ENCODE measurements at places on chromosomes 7 and 10.

GRCh38 chr7:54995610-54996363 is 23.0 kb upstream of the EGFR start:
- no peak for DNase-seq

DNA sequence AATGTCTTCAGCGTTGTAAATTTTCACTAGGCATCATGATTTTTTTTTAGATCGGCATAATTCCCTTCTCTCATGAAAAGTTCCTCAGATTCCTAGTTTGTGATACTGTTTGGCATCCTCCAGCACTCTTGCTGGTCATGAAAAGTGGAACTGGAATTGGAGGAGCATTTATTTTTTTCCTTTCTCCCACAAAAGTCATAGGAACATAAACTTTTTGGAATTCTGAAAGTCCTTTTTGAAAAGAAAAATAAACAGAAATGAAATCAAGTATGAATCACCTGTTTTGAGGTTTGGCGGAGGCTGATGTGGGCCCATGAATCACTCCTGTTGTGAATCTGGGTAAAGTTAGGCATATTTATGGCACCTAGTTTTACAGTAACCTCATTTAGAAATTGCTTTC is 17.7 kb downstream of the CACNB2 start:
- no peak for DNase-seq

DNA sequence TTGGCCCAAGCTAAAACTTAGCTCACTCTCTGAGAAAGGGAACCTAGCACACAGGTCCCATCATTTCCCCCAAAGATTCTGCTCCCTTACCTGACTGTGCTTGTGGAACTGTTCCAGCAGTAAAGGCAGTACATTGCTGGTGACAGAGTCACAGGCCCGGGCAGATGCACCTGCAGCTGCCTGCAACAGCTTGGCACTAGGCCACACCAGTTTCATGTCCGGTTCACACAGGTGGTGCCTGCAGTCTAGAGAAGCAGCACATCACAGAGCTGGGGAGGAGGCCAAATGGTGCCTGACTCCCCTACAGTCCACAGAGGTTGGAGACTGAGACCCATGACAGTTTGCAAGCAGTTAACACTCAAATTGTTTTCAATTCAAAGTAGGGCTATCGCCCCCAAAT is 22.2 kb downstream of the ZDHHC16 start:
- DNase-seq, result no peak

- DNase-seq, result no peak
These were observed at the start of gene BICC1 for GRCh38 chr10:58512491-58513187. TSS of gene BICC1 (plus strand) at chr10:58512872. CDS start at chr10:58513144, 272 bp downstream.

GRCh38 chr7:69677881-69678493 is 79.7 kb downstream of the AUTS2 start:
- no peak for DNase-seq

DNA sequence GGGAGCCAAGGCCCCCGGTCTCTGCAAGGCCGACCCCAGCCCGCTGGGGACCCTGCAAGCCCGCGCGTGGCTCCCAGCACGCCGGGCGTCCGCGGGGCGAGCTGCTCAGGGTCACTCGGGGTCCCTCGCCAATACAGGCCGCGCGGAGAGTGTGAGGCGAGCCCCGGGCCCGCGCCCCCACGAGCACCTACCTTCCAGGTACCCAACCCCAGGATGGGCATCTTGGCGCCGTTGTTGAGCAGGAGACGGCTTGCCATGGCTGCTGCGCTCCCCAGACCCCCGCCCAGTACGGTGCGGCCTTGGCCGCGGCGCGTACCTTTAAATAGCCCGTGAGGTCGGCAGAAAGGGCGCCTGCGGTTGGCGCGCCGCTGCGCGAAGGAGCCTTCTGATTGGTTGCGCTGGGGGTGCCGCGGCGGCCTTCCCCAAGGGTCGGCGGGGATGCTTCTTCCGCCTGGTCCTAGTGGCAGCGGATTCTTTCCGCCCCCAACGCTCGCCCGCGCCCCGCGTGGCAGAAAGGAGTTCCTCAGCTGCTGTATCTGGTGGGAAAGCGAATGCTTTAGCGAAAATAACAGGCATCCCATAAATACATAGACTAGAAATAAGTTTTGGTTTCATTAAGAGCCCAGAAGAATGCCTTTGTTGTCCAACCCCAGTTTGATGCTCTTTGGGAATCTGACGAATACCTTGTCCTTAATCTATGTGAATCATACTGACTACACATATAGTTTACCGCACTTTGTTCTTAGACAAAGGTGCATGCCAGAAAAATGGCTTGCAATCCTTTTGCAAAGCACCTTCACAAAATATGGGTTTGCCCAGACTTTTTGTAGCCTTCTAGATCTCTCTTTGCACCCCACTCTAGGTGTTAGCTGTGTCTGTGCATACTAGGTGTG is at the start of gene AKR1B1:
Gene AKR1B1 (minus strand): TSS at position 295 of the 893 bp plus-strand sequence. CDS start 38 bp downstream, at position 257.
- DNase-seq, result no peak

- DNase-seq, result no peak
These were observed 705.6 kb upstream of the GALNT17 start for GRCh38 chr7:70426249-70426880.

GRCh38 chr7:79236352-79237028 is 217.0 kb downstream of the MAGI2 start:
- no peak for DNase-seq

- no peak for DNase-seq
These were observed 56.2 kb upstream of the ETV1 start for GRCh38 chr7:14045651-14046050.

GRCh38 chr10:37390926-37391325 is 265.5 kb downstream of the ANKRD30A start:
- no peak for DNase-seq

- DNase-seq, result no peak
These were observed 205.4 kb upstream of the SH2B2 start for GRCh38 chr7:102081244-102081627.

- no peak for DNase-seq
These were observed 95.7 kb upstream of the SFMBT2 start for GRCh38 chr10:7506571-7506970.

GRCh38 chr7:151129117-151129959 is 38.2 kb downstream of the GBX1 start:
- DNase-seq, result no peak

GRCh38 chr7:155377071-155377837 is 79.6 kb downstream of the INSIG1 start:
- DNase-seq, result no peak

GRCh38 chr7:134362587-134363483 is 46.1 kb upstream of the SLC35B4 start:
- DNase-seq, result no peak

DNA sequence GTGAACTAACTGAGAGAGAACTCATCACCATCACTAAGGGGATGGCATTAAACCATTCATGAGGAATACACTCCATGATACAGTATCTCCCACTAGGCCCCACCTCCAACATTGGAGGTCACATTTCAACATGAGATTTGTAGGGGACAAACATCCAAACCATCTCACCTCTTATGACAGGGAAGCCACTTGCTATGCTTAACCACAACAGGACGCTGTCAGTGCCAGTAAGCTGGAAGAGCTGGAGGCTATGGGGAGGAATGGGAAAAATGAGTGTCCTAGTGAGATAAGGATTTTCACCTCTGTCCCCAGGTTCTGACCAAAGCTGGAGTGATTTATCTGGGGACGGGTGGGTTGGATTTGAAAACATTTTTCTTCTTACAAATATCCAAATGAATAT is 17.6 kb downstream of the PLCE1 start:
- no peak for DNase-seq

- no peak for DNase-seq
These were observed 81.6 kb downstream of the NPY start for GRCh38 chr7:24365606-24366005.

- no peak for DNase-seq
These were observed 59.5 kb upstream of the CAV2 start for GRCh38 chr7:116439841-116440549.

DNA sequence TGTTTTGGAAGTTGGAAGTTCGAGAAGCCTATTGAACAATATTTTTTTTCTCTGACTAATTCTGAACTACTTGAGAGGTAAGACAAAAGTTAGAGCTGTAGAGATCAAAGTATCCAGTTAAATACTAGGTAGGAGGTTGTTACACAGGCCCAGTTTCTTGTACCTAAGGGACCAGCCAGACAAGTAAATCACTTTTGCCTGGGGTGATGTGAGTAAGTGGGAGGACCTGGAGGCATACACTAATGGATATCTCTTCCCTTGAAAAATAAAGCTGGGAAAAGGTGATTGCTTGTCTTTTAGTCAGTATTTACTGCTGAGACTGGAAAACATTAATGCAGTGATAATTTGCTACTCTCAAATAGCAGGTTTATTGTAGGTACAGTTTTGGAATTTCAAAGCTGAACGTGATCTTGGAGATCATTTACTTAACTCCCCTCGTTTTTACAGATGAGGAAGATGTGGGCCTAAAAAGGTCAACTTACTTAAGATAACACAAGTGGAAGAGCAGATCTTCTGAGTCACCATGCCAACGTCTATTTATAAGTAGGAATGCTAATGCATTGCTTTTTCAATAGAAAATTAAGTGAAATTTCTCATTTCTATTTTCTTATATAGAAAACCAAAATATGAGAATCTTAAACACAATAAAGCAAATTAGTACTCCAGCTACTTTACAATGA is 181.3 kb downstream of the PPP1R9A start:
- DNase-seq, result no peak

GRCh38 chr7:158255558-158255957 is 332.1 kb downstream of the PTPRN2 start:
- DNase-seq, result no peak

GRCh38 chr7:106111655-106112117 is 426 bp downstream of the SYPL1 start:
- no peak for DNase-seq

DNA sequence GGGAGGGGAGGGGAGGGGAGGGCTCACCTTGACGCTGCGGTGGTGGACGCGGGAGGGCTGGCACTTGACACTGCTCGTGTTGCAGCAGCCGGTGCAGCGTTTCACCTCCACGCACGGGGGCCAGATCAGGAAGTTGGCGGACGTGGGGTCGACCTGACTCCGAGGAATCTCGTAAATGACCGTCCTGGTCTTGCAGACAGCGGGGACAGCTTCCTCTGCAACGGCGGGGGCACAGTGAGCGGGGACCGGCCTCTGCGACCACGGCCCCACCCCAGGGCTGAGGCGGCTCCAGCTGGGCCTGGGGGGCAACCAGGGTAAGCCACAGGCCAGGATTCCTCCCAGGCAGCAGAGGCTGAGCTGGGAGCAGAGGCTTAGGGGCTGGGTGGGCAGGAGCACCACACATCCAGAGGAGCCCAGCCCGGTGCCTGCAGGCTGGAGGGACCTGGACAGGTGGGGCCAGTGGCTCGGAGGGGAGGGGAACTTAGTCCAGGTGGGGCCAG is 8.8 kb downstream of the PDGFA start:
- no peak for DNase-seq

- DNase-seq, result no peak
These were observed 33.8 kb upstream of the HABP2 start for GRCh38 chr10:113518816-113519591.

- DNase-seq, result no peak
These were observed 237.3 kb upstream of the ZMIZ1 start for GRCh38 chr10:78831461-78831860.

DNA sequence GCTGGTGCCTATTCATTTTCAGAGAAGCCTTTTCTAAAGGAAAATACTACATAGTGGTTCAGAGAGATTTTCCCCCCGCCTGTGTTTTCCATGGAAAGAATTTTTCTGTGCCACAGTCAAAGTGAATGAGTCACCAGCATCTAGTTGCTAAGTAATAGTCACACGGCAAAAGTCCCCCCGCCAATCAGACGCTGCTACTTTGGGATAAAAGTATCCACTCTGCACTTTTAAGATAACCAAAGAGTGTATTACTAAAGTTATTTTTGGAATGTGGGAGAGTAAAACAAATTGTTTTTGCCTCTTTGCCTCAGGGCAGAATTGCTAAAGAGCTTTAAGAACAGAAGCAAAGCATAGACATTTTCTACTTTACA is 23.5 kb downstream of the ABLIM1 start:
- peak; percentile 57 for DNase-seq

DNA sequence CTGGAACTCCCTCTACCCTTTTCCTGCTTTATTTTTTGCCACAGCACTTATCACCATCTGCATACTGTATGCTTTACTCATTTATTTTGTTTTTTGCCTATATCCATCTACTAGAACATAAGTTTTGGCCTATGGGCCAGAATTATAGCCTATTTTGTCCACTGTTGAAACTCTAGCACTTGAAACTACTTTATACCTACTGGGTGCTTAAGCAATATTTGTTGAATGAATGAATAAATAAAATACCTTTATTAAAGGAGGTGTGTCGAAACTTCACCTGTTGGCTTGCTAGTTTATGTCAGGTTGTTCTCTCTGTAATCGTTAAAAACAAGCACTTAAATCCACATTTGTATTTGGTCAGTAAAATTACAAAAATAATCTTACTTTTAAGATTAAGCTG is 53.3 kb downstream of the MTERF1 start:
- no peak for DNase-seq

GRCh38 chr7:43612599-43613589 is 30.0 kb downstream of the STK17A start:
- DNase-seq, result no peak

DNA sequence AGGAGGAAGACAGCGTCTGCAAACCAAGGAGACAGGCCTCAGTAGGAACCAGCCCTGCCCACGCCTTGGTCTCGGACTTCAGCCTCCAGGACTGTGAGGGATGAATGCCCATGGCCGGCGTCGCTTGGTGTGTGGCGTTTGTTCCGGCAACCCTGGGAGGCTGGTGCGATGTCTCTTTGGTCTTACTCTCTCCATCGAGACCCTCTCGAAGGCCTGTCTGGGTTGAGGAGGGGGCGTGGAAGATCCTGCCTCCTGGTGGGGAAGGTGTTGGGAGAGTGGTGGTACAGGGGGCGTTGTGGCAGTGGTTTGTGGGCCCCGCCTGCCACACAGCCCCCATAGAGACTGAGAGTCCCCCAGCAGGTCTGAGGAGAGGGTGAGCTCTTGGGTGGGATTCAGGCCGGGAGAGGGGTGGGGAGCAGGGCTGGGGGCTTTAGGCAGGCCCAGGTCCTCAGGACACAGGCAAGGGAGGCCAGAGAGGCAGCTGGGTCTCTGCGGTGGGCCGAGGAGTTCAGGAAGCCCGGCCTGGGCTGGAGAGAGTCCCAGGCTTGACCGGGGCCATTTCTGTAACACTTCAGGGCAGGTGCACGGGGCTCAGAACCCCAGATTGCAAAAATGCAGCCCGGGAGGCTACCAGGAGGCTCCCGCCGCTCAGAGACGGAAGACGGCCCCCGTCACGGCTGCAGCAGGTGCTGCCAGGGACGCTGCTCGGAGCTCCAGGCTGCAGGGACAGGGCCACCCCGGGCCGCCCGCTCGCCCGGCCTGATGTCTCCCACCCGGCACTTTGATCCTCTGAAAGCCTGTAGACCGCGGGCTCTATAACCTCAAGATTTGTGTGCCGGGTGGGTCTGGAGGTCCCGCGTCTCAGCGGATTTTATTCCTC is 33.8 kb upstream of the PSMG3 start:
- no peak for DNase-seq
